ENCODE measurements at places on chromosomes 5 and 9.
A peak's percentile ranks its signal among the peaks of the same experiment; 100 is the strongest.

GRCh38 chr9:132487980-132488535 is 78.0 kb downstream of the CFAP77 start:
- DNase-seq = no peak

DNA sequence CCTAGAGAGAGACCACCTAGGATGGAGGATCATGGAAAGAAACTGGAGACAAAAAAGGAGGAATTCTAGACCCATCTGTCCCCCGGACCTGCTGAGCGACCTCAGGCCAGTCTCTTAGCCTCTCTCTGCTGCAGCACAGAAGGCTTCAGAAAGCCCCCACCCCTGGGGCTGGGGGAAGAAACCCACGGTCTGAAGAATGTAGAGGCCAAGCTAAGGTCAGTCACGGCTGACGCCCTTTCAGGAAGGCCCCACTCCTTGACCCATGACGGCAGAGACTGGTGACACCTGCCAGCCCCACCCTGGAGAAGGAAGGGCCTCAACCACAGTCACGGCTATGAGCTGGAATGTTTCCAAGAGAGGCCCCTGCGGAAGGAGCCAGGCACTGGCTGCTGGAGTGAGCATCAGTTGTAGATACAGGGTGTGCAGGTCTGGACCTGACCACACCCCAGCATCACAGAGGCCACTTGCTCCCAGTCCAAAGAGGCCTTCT is 120.5 kb upstream of the BOD1 start:
- DNase-seq = no peak

- no peak for DNase-seq
Measured at GRCh38 chr9:91328186-91328585, 33.5 kb downstream of the AUH start.

DNA sequence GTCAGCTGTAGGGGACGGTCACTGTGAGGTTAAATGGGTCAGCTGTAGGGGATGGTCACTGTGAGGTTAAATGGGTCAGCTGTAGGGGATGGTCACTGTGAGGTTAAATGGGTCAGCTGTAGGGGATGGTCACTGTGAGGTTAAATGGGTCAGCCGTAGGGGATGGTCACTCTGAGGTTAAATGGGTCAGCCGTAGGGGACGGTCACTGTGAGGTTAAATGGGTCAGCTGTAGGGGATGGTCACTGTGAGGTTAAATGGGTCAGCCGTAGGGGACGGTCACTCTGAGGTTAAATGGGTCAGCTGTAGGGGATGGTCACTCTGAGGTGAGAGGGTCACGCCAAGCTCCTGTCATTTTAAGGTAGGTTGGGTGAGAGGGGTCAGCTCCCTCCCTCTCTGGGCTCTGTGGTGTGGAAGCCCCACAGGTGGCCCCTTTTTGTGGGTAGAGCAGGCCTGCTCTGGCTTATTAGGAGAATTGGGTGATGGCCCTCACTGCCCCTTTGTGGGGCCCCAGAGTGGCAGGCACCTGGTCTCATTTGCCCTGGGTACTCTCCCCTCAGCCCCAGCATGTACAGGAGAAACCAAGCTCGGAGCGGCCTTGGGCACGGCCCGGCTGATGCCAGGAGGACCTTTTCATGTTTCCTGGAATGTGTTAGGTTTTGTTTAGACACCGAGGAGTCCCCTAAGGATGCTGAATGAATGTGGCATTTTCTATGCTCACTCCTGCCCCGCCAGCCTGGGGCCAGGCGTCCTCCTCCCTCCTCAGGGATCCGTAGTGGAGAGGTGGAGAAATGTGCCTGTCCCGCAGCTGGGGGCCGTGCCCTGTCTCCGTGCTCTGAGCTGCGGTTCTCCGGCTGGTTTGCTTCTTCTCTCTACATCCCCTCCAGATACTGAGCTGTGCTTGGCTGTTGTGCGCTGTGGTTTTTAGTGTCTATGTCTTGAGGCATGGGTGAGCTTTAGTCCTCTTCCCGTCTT is 31.4 kb downstream of the AHRR start:
- no peak for DNase-seq

GRCh38 chr5:34703767-34704713 is 47.9 kb downstream of the RAI14 start:
- DNase-seq = no peak

DNA sequence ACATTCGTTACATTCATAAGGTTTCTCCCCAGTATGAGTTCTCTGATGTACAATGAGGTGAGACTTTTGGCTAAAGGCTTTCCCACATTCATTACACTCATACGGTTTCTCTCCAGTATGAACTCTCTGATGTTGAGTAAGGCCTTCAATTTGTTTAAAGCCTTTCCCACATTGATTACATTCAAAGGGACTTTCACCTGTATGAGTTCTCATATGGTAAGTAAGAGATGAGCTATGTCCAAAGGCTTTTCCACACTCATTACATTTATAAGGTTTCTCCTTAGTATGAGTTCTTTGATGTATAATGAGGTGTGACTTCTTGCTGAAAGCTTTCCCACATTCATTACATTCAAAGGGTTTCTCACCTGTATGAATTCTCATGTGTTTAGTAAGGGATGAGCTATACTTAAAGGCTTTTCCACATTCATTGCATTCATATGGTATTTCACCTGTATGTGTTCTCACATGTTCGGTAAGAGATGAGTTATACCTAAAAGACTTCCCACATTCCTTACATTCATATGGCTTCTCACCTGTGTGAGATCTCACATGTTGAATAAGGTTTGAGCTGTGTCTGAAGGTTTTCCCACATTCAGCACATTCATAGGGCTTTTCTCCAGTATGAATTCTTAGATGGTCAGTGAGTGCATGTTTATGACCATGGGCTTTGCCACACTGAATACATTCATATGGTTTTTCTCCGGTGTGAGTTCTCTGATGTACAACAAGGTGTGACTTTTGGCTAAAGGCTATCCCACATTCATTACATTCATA is 13.5 kb downstream of the ZFP37 start:
- no peak for DNase-seq

GRCh38 chr5:129608350-129608749 is 139.5 kb upstream of the MINAR2 start:
- no peak for DNase-seq

DNA sequence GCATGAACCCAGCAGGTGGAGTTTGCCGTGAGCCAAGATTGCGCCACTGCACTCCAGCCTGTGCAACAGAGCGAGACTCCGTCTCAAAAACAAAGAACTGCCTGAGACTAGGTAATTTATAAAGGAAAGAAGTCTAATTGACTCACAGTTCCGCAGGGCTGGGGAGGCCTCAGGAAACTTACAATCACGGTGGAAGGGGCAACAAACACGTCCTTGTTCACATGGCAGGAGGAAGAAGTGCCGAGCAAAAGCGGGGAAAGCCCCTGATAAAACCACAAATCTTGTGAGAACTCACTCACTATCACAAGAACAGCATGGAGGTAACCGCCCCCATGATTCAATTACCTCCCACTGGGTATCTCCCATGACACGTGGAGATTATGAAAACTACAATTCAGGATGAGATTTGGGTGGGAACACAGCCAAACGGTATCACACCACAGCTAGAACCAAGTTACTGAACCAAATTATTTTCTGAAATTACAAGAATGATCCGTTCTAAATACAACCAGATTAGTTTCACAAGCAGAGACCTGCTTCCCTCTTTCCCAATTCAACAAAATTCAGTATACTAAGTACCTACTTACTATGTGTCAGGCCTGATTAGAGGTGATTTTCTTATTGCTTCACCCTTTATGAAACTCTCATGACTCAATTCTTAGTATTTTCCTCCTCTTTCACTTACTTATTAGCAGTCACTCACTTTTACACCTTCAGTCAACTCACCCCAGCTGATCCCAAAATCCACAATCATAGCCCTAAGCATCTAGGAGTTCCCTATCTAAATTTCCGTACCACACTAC is 8.4 kb downstream of the UBTD2 start:
- peak; percentile 6 for DNase-seq

Data from activated naive CD4-positive, alpha-beta T cell (primary cell).